ENCODE measurements at places on chromosomes 7 and 10.

GRCh38 chr7:101121991-101122932 lies 4.6 kb upstream of the SERPINE1 start:
- peak; percentile 99 for DNase-seq

- DNase-seq: no peak
Observed at GRCh38 chr10:105908701-105909100, 1255.8 kb downstream of the SORCS1 start.

- peak; percentile 92 for DNase-seq
Observed at GRCh38 chr7:4665661-4666060, 16.4 kb upstream of the FOXK1 start.

- no peak for DNase-seq
Observed at GRCh38 chr10:98316170-98316569, 48.2 kb upstream of the LOXL4 start.

GRCh38 chr7:130123501-130123900 lies 53.2 kb downstream of the KLHDC10 start:
- no peak for DNase-seq

GRCh38 chr7:88432301-88432700 lies 125.6 kb upstream of the STEAP4 start:
- no peak for DNase-seq

DNA sequence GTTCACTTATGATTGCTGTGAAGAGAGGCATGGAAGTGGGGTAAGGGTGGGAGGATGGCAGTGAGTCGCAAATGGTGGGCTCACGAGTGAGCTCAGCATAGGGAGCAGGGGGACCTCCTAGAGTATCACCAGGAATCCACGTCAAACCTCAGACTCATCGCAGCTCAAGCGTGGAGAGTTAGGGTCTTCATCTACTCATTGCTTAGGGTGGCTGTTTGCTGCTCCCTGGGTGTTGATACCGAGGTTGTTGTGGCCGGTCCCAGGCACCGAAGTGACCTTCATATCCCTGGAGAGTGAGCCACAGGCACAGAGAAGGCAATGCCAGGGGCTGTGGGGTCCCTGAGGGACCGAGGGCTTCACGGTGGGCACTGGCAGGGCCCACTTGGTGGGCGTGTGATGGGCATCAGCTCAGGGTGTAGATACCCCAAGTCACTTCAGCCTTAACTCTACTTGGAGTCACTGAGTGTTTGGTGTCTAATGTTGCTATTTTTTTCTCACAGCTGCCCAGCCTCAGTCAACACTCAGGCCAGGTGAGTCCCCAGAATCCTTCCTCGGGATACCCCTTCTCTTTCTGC lies 16.8 kb downstream of the DMBT1 start:
- no peak for DNase-seq

- no peak for DNase-seq
Observed at GRCh38 chr10:35554461-35555056, 50.6 kb upstream of the GJD4 start.

DNA sequence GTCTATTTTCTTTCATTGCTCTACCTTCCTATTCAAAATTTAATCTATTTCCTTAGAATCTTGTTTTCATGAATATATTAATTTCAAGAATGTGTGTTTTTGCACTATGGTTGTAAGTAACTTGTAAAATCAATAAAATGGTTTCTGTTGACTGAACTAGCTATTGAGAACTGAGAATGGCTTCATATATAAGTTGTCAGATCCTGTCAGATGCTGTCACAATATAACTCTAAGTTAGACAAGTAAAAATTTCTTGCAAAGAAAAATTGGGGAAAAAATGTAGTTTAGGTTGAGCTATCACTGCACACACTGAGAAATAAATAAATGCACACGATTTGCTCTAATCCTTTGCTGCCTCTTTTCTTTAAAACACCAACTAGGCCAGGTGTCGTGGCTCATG lies 89.8 kb downstream of the RAB11FIP2 start:
- no peak for DNase-seq

- no peak for DNase-seq
Observed at GRCh38 chr7:106032295-106032694, 69.2 kb downstream of the CDHR3 start.

GRCh38 chr10:44394696-44395381 lies 9.9 kb upstream of the CXCL12 start:
- no peak for DNase-seq

DNA sequence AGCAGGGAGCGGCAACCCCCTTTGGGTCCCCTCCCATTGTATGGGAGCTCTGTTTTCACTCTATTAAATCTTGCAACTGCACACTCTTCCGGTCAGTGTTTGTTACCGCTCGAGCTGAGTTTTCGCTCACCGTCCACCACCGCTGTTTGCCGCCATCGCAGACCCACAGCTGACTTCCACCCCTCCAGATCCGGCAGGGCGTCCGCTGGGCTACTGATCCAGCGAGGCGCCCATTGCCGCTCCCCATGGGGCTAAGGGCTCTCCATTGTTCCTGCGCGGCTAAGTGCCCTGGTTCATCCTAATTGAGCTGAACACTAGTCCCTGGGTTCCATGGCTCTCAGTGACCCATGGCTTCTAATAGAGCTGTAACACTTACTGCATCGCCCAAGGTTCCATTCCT lies 115.6 kb upstream of the AUTS2 start:
- DNase-seq: no peak

GRCh38 chr7:28576656-28577055 lies 164.3 kb downstream of the CREB5 start:
- DNase-seq: no peak

- no peak for DNase-seq
Observed at GRCh38 chr10:51699145-51699474, 285 bp downstream of the CSTF2T start.

DNA sequence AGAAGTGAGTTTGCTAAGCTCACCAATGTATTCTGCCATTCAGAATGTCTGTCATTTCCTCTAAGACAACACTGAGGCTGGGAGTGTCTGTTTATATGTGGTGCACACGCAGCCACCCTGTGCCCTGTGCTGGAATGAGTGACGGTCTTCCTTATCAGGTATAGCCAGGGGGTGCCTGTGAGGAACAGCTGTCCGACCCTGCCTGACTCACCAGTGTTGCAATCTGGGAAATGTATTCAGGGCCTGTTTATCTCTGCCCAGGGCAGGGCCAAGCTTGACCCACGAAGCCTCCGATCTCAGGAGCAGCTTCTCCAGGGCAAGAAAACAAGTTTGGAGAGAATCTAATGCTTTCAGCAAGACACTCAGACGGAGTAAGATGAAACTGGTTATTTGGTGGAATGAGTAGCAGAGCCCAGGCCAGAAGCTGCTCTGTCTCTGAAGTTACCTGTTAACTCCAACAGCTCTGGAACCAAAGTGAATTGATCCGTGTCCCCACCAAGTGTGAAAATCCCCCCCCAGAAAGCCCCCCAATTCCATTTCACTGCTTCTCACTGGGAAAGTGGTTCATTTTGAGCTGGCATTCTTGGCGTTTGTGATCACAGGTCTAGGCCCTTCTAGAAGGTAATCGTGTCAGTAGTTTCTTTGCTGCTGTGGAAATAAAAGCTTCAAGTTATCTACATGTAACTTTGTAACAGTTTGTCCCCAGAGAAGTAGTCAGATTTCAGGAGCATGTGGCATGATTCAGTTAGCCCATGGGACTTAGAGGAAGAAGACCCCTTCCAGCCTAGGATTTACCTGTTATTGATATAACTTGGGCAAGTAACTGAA lies 6.1 kb upstream of the UBE2H start:
- peak; percentile 94 for DNase-seq

- DNase-seq: no peak
Observed at GRCh38 chr7:56051053-56051338, 248 bp downstream of the PSPH start.

DNA sequence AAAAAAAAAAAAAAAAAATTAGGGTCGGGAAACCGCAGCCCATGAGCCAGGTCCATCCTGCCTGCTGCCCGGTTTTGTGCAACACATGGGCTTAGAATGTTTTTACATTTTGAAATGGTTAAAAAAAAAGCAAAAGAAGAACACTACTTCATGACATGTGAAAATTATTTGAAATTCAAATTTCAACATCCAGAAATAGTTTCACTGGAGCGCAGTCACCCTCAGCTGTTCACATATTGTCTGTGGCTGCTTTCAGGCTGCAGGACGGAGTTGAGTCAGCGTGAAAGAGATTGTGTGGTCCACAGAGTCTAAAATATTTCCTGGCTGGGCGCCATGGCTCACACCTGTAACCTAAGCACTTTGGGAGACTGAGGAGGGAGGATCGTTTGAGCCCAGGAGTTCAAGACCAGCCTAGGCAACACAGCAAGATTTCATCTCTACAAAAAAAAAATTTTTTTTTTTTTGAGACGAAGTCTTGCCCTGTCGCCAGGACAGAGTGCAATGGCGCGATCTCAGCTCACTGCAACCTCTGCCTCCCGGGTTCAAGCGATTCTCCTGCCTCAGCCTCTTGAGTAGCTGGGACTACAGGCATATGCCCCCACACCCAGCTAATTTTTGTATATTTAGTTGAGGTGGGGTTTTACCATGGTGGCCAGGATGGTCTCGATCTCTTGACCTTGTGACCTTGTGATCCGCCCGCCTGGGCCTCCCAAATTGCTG lies 63.9 kb upstream of the ECHDC3 start:
- no peak for DNase-seq

GRCh38 chr7:121099572-121099971 lies 111.1 kb downstream of the CPED1 start:
- DNase-seq: no peak

DNA sequence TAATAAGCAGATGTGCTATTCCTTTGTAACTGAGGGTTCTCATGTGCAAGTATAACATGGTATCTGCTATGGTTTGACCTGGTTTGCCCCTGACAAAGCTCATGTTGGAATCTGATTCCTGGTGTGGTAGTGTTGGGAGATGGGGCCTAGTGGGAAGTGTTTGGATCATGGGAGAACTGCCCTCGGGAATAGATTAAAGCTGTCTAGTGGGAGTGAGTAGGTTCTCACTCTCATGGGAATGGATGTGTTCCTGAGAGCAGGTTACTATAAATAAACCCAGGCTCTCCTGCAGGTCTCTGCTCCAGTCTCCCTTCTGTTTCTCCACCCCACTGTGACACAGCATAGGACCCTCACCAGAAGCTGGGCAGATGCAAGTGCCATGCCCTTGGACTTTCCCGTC lies 97.7 kb downstream of the ATE1 start:
- no peak for DNase-seq

GRCh38 chr7:123929655-123930054 lies 4.6 kb downstream of the SPAM1 start:
- DNase-seq: no peak

DNA sequence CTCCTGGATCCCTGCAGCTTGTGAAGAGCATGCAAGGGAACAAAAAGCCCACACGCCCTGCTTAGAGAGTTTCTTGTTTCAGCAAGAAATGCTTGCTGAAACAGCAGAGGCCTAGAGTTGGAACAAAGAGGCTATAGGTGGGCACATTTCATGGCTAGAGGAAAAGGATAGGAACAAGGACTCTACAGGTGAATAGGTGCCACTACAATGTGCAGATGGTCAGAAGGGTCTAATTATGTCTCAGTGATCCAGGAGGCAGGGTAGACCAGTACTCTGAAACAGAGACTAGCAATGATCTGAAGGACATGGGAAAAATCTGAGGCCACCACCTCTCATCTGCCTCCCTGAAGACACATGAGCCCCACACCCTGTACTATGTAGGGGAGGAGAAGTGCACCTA lies 609.0 kb downstream of the REEP3 start:
- no peak for DNase-seq

DNA sequence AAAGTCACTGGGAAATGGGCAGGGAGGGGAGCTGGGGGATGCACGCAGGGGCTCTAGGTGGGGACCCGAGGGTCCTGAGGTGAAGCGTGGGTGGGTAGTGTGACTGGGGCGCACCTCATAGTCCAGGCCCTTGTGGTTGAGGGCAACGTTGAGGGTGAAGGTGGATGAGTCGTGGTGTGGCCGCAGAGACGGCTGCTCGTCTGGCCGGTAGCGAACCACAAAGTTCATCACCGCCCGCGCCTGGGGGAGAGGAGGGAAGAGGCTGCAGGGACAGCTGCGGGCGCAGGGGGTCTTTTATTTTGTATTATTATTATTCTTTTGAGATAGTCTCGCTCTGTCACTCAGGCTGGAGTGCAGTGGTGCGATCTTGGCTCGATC lies 5.8 kb upstream of the MOGAT3 start:
- DNase-seq: no peak

DNA sequence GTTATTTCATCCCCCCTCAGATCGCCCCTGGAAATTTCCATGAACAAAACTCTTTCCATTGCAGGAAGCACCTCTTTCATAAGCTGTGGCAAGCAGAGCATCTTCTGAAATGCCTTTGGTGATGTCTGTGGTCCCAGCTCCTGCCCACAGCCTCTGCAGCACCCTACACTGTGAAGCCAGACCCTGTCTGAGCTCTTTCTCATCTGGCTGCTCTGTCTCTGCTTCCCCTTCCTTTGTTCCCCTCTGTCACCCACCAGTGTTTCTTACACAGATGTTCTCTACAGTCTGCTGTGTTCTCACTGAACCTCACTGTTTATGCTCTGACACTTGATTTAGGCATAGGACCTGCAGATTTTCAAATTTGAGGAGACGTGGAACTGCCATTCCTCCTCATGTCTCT lies 1.9 kb upstream of the TAS2R39 start:
- no peak for DNase-seq

DNA sequence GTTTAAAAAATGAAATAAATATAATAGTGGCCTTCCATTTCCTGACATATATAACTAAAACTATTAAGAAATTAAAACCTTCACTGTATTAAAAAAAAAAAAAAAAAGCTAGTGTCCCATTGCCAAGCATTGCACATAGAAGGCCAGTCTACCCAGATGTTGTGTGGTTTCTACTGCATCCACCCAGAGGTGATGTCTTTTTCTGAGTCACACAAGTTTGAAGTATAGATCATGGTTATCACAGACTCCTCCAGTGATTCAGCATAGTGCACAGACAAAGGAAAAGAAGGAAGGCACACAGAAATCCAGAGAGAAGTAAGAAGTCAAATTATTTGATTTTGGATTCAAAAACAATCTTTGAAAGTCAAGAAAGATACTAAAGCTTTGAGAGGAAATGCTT lies 429.0 kb downstream of the ETV1 start:
- DNase-seq: peak; percentile 48

GRCh38 chr7:83861876-83862275 lies 212.9 kb upstream of the SEMA3E start:
- no peak for DNase-seq

- no peak for DNase-seq
Observed at GRCh38 chr7:132095111-132095765, 481.0 kb downstream of the PLXNA4 start.

- no peak for DNase-seq
Observed at GRCh38 chr7:33640741-33641140, 264.6 kb upstream of the BMPER start.

DNA sequence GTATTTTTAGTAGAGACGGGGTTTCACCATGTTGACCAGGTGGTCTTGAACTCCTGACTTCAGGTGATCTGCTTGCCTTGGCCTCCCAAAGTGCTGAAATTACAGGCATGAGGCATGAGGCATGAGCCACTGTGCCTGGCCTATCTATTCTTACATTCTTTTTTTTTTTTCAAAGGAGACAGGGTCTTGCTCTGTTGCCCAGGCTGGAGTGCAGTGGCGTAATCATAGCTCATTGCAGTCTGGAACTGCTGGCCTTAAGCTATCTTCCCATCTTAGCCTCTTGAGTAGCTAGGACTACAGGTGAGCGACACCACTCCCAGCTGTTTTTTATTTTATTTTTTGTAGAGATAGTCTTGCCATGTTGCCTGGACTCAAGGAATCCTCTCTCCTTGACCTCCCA lies 20.5 kb downstream of the RSBN1L start:
- DNase-seq: no peak

All from mesenchymal stem cell (in vitro differentiated cells and primary cell).